Activated gamma-delta T cell treated with anti-CD3 and anti-CD28 coated beads, Interleukin-2, amount 50 U/mL, for 16 hours (primary cell): ENCODE measurements at places on chromosomes 5 and 9.

- DNase-seq, result no peak
These were observed 351.3 kb downstream of the ENC1 start for GRCh38 chr5:74289238-74289637.

DNA sequence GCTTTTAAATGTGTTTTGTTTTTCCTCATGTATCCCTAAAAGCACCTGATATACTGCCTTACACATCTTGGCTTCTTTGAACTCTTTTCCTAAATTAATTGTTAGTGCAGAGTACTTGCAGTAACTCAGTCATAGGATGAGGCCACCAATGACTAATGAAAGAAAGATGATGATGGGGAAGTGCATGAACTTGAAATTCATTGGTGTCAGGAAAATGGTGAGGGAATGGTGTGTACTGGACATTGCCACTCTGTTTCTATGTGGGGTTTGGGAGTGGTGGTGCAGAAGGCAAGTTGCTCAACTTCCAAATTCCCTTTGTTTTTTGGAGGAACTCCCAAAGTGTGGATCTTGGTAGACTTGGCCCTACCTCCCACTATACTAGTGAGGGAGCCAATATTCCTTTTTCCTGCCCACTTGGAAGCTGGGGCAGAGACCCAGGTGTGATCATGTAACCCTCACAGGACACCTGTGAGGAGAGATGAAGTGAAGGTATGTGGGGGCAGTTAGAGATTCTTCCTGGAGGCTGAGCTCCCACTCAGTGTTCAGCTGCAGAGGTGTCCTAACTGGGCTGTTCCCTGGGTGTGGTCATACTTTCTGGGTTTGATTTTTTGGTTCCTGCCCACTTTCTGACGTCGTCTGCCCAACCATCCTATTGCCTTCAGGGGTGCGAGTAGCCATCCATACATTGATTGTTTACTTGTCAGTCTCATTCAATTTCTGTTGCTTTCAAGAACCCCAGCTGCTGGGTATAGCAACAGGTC lies 298.5 kb downstream of the MAST4 start:
- no peak for DNase-seq

DNA sequence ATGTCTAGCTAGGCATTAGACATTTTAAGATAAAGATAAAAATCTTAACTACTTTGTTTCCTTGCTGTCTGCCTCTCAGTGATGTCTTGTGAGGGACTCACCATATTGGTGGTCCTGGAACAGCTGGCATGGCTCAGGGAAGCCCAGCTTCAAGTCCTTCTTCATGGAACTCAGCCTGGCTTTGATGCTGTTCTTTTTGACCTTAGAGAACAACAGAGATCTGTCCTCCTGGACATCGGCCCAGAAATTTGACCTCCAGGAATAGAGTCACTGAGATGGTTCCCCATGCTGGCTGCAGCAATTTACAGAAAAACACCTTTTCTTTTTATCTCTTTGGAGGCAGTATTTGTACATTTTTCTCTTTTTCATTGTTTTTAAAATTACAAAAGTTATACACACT lies 235.5 kb upstream of the WWC1 start:
- DNase-seq, result no peak

GRCh38 chr5:103280967-103281366 lies 22.4 kb downstream of the MACIR start:
- no peak for DNase-seq

GRCh38 chr5:164663198-164663989 lies 1158.0 kb downstream of the MAT2B start:
- DNase-seq, result no peak

DNA sequence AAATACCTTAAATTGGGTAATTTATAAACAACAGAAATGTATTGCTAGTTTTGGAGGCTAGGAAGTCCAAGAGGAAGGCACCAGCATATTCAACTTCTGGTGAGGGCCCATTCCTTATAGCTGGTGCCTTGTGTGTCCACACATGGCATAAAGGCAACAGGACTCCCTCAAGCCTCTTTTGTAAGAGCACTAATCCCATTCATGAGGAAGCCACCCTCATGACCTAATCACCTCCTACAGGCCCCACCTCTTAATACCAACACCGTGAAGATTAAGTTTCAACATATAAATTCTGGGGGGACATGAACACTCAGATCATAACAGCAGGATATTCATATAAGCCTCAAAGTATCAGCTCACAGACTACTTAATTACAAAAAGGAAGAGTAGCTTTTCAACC lies 4.0 kb upstream of the PLAC8L1 start:
- no peak for DNase-seq

DNA sequence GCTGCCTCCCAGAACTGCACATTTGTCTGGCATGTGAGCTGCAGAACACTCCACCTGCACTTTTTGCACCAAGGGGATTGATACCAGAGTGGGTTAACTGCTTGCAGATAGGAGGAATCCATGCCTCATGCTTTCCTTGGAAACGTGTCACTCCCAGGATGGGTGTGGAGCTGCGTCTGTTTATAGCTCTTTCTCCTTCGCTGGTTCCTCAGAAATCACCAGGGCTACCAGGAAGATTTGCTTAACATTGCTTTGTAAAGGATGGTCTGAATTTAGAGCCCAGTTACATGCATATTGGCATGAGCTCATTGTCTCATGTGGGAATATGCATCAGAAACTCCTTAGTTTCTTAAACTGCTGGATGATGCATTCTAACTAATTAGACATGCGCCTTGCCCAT lies 234.6 kb downstream of the GADD45G start:
- DNase-seq, result no peak

DNA sequence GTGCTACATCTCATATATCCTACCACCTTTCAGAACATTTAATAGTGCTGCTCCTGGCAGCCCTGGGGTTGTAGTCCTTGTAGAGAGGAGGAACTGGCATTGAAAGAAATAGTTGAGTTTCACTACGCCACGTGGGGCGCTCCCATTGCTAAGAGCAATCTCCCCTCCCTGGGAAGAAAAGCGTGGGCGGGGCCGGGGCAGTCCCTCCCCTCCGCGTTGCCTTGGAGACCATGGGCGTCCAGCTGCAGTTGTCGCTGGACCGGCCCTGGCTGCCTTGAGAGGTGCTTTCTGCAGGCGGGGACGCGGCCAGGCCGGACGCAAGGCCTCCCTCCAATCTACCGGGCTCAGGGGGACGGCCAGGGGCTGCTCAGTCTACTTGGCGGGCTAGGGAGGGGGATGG lies 368 bp upstream of the CCDC180 start:
- no peak for DNase-seq

GRCh38 chr5:180553530-180553929 lies 37.8 kb downstream of the SCGB3A1 start:
- no peak for DNase-seq

GRCh38 chr5:19676895-19677294 lies 311.1 kb downstream of the CDH18 start:
- no peak for DNase-seq

- no peak for DNase-seq
These were observed 5.6 kb upstream of the CYSTM1 start for GRCh38 chr5:140169410-140169809.

DNA sequence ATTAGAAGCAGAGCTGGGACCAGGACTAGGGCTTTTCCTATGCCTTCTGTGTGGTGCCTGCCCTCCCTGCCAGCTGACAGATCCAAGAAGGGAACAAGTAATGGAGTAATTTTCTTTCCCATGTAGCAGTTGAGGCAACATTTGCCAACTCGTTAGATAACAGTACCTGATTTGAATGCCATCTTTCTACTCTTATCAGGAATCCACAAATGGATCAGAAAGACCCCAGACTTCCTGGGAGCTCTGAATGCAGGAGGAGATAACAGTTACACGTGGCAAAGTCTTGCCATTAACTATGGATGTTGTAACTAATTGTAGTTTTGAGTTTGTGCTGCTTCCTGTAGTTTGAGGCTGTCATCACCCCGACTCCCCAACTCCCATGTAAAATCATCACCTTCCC lies 39.2 kb downstream of the RCL1 start:
- DNase-seq, result no peak

- no peak for DNase-seq
These were observed 113.2 kb downstream of the GCNT1 start for GRCh38 chr9:76572151-76572550.

DNA sequence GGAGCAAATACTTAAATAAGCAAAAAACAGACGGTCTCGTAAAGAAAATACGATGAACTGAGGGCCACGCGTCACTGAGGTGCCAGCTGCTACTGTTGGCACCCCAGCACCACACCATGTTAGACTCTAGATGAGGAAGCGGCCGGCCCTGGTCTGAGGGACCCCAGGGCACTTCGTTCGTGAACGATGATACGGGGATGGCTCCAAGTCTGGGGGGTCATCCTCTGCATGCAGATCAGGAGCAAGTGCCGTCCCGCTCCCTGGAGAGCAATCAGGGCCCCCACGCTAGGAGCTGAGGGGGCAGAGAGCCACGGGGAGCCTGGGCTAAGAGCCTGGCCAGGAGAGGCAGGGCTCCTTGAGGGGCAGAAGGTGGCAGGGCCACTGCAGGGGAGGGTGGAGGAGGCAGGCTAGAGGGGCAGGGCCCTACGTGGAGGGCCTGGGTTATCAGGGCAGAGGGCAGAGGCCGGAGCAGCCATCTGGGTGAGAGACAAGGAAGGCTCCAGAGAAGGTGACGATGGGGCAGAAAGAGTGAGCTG lies 24.1 kb downstream of the SARDH start:
- DNase-seq, result no peak

DNA sequence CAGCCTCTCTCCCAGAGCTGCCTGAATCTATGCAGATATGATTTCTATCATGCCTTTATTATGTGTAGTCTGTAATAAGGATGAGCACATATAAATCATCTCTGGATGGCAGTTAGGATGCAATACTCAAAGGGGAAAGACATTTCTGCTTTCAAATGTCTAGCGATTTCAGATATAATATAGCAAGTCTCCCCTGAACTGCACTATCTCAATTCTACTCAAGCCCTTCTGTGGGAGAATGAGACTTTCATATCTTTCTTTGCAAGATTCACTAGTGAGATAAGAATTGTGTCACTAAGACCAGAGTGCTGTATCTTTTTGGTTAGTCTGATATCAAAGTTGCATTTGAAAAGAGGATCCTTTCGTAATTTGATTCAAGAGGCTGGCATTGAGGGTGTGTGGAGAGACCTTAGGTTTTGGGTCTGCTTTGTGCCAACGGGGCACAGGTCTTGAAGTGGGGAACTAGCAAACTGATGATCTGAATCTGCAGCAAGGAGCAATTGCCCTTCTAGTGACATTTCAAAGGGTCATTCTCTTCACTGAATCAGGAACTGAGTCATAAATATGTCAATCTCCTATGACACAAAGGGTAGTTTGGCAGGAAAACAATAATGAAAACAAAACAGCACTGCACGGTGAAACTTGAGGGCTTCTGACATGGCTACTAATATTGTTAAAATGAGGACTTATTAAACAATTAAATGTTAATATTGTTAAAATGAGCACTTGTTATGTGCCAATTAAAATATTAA lies 305.5 kb upstream of the CLINT1 start:
- DNase-seq, result no peak

GRCh38 chr9:89919171-89919681 lies 314.4 kb downstream of the GADD45G start:
- DNase-seq, result peak; percentile 2
